T47D (cell line): ENCODE measurements at places on chromosomes 4 and X.

DNA sequence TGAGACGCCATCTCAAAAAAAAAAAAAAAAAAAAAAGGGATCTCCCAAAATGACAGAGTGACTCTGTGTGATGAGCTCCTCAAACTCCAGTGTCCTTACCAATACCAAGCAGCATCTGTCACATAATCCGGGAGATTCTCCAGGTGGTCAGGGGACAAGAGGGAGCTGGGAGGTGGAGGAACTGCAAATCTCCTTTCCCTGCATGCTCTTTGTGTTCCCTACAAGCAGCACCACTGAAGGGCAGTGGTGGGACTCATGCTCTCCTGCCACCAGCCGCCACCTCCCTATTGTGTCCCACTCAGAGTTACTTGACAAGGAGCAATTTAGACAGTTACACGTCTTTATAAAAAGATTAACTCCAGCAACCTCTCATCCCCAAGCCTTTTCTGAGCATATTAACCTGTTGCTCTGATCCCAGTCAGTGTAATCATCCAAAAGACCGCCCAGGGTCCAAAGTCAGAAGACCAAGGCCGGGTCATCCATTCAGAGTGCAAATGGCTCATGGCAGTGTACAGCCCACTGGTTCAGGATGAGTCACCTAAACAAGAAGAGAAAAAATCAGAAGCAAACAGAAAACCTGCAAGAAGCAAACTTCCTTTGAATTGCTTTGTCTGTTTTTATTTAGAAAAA is 23.6 kb downstream of the MGST2 start:
- DNase-seq: no peak

GRCh38 chr4:137122876-137123275 is 409.4 kb downstream of the PCDH18 start:
- DNase-seq: no peak

- no peak for DNase-seq
These were observed 47.2 kb upstream of the HS3ST1 start for GRCh38 chr4:11475871-11476270.

DNA sequence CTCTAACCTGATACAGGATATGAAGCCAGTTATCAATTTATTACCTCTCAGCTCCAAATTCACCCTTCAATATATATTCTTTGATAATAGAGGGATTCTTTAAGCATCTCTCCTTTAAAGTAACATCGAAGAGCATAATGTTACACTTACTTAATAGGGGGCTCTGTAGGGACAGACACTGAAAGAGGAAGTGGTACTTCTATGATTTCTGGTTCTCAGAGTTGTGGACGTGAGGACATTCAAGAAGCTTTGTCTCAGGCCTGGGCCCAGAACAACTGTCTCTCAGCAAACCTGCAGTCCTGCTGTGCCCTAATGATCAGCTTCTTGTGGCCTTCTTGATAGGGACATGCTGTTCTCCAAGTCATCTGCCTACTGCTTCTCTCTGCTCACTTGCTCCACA is 4.2 kb upstream of the ZXDB start:
- no peak for DNase-seq

DNA sequence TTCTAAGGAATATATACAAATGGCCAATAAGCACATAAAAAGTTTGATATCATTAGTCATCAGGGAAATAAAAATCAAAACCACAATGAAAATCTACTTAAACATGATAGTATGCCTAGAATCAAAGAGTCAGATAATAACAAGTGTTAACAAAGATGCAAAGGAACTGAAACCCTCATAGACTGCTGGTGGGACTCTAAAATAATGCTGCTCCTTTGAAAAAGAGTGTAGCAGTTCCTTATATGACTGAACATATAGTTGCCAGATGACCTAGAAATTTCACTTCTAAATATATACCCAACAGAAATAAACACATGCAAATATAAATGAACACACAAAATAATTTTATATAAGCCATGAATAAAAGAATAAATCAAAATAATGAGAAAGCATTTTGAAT is 205.1 kb upstream of the CTSO start:
- no peak for DNase-seq

GRCh38 chr4:116480546-116480945 is 604.8 kb downstream of the TRAM1L1 start:
- DNase-seq: no peak

DNA sequence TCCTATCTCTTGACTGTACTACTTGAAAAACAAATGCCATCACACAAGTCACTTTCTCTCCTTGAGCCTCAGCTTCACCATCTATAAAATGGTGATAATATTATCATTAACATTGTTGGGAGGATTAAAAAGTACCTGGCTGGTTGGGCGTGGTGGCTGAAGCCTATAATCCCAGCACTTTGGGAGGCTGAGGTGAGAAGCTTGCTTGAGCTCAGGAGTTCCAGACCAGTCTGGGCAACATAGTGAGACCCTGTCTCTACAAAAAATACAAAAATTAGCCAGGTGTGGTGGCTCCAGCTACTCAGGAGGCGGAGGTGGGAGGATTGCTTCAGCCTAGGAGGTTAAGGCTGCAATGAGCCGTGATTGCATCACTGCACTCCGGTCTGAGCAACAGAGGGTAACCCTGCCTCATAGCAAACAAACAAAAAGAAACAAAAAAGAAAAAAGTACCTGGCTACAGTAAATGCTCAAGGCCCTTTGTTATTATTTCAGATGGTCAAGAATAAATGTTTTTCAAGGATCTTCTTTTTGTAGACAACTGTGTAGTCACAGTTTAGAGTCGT is 120.3 kb downstream of the CHRNA9 start:
- peak; percentile 70 for DNase-seq

DNA sequence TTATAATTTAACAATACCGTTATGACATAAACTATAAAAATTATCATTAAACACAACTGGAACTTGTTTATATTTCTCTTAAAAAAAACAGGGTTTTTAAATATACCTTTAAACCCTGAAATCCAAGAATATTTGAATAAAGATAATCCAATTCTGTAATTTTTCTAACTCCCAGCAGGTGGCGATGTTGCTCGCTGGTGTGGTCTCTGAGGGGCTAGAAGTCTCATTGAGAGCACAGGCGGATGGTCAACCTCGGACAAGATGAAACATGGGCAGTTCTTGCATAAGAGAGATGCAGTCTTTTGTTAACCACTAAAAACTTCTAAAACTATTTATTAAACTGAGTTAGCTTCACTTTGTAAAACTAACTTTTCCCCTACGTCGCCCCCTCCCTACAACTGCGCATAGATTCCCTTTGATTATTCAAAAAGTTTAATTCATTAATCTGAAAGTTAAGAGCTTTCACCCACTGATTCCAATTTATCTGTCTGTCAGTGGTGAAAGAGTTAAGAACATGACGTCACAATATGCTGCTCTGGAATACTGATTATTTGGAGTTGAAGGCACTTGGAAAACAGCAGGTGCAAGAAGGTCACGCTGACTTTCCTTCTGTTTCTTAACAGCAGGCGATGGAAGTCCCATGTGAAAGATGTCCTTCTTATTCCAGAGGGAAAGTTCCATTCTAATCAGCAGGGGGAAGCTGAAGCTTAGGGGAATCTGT is 29.5 kb downstream of the DMP1 start:
- peak; percentile 49 for DNase-seq

GRCh38 chr4:79273915-79274314 is 51.9 kb downstream of the NAA11 start:
- no peak for DNase-seq

DNA sequence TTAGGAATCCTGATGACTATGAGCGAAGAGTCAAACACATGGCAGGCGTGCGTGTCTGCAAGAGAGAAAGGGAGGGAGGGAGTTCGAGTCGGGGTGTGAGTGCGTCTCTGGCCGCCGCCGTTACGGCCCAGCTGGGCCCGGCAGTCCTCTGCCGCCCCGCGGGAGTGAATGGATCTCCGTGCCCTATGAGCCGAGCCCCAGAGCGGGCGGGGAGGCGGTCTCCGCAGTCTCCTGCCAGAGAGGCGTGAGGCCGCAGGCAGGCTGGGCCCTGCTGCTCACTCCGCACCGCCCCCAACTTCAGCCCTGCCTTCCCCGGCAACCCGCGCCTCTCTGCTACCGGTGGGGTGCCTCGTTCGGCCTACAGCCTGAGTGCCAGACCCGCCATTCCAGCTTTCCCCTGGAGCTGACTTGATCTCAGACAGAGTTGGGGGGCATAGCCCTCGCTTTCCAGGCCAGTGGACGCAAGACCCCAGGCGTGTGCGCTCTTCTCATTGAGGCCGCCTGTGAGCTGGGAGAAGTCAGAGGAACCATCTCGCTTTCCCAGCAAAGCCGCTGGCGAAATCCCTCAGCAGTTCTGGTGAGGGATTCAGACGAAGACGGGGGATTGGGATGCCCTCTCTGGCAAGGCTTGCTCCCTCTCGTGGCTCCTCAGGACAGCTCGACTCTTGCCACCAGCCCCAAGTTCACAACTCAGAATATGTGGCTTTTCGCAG is 1.4 kb downstream of the SLC16A2 start:
- DNase-seq: no peak

DNA sequence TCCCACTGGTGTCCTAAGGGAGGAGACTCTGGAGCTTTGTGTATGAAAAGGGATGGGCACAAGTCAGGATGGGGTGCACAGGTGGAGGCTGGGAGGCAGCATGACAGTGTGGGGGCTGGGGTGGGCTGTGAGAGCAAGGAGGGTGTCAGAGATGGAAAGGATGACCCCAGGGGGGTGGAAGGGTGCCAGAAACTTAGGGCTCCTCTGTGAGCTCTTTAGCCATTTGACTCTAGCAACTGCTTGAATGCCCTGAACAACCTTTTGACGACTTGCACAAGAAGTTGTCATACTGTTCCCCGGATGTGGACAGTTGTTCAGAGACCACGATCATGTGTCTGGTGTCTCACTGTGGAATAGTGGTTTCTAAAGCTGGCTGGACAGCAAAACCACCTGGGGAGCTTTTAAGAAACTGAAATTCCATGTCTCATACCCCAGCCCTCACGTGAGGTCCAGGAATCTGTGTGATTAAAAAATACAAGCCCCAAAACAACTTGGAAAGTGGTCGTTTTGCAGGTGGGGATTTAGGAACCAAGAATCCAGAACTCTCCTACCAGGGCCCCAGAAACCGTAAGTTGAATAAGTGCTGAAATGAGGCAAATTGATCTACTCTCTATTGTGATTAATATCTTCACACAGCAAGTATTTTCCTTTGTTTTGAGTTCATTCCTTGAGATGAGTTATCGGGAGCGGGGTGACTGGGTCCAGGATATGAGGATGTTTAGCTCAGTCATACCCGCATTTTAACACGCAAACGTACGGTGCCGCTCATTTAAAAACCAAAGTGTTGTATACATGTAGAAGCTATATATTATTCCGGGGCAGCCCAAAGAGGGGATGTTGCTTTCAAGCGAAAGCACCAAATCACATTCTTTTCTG is 3.4 kb downstream of the RHOH start:
- peak; percentile 39 for DNase-seq

GRCh38 chr4:84780719-84781118 is 185.8 kb downstream of the WDFY3 start:
- no peak for DNase-seq

GRCh38 chr4:30722359-30723200 is 2.4 kb downstream of the PCDH7 start:
- no peak for DNase-seq

GRCh38 chr4:150068300-150068960 is 9.8 kb upstream of the DCLK2 start:
- no peak for DNase-seq

GRCh38 chr4:75745161-75745560 is 20.8 kb downstream of the USO1 start:
- no peak for DNase-seq

DNA sequence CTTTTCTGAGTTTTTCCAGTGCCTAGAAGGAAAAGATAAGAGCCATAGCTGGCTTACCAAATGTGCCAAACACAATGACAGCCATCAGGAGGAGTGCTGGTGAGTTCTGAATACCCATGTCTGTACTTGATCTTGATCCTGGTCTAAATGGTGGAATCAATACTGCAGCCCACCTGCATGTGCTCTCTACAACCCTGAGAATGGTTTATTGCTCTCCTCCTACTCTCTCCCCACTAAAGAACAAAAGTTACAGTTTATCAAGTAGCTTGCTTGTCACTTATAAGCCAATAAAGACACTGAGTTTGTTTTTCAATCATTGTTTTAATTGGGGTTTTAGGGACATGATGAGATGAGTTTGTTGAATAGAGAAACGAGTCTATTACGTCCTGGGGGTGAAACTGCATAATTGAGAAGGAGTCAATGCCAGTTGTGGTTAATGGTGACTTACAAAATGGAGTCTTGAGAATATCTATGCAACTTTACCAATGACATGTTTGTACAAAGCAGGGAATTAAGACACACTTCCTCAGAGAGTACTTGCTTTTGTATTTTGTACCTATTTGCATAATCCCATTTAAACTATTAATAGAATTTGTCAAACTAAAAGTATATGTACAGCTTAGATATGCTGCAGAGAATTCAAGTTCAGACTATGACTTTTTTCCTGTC is 20.8 kb upstream of the CXCL3 start:
- no peak for DNase-seq

GRCh38 chrX:138298268-138298667 is 413.2 kb downstream of the FGF13 start:
- DNase-seq: no peak

DNA sequence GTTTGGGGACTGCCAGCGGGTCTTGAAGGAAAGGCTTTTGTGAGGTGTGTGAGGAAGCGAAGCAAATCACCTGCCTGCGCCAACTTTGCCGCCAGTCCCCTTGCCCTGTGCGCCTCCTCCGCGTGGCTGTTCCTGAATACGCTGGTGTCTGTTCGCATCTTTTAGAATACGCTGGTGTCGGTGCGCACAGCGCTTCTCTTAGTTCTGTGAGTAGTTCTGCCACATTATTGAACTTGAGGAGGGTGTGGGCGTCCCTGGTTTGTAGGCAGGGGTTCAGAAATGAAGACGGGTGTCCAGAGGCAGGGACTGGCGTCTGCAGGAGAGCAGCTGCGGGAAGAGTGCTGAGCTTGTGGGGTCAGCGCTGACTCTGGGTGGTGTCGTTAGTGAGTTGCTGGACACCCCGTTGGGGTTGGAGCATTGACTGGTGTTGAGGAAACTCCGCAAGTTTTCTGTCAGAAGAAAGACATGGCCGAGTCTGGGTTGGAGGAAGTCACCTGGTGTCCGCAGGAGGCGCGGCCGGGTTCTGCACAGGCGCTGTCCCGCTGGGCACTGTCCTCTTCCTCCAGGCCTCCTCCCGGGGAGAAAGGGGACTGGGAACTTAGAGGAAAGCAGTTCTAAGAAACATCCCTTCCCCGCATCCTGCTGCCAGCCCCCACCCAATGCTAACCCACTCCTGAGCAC is 930 bp downstream of the ZNF718 start:
- peak; percentile 49 for DNase-seq

DNA sequence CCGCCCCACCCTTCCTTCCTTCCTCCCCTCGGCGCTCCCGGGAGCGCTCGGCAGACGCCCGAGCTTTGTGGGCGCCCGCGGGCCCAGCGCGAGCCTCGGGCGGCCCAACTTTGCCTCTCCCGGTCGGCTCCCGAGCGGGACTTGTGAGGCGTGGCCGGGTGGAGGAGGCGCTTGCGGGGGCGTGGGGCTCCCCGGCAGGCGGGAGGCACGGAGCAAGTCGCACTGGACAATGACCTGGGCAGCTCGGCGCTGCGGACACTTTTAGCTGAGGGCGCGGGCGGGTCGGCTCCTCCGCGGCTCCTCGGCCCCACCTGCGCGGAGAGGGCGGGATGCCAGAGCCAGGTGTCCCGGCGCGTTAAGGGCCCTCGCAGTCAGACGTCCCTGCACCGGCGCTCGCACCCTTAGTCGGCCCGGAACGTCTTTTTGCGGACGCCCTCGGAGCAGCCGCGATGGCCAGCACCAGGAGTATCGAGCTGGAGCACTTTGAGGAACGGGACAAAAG is 385 bp downstream of the DCLK2 start:
- DNase-seq: peak; percentile 23
